ENCODE measurements at places on chromosomes 13 and 19.

- no peak for DNase-seq
Measured at GRCh38 chr19:36685835-36686234, 1.6 kb upstream of the ZNF567 start.

GRCh38 chr19:30165228-30165813, 206.9 kb upstream of the ZNF536 start:
- DNase-seq, result no peak

DNA sequence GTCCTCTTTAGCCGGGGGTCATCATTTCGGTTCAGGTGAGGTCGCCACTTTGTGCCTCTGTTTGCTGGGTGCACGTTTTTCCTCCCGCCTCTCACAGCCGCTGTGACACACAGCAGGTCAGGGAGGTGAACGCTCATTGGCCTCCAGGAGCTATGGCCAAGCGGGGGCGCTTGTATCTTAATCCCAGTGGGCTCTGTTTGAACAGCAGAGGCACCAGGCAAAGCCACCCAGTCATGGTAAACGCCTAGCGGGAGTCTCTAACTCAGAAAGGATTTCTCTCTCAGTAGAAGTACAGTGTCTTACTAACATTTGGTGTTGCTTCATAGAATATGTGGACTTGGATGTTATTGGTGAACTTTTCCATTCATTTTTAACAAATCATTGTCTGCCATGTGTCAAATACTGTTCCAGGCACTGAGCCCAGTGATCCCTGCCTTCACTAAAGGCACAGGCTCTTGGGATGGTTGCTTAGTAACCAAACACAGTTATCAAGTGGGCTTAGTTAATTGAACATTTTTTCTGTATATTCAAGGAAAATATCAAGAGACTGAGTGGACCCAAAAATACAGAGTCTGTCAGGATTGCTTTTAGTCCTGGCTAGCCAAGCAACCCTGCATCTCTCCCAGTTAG, 186.7 kb downstream of the STK24 start:
- DNase-seq, result no peak

DNA sequence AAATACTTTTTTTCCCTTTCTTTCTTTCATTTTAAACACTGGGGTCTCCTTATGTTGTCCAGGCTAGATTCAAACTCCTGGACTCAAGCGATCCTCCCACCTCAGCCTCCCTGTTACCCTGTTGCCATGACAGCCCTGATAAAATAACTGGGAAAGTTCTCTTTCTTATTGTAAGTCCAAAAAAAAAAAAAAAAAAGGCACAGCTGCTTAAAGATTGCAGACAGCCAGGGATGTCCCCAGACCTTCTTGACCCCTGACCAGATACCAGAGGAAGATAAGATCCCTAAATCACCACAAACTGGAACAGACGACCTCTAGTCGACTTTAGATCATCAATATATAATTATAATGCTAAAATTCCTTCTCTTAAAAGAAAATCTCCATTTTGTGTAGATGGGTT, 1.1 kb upstream of the MVB12A start:
- DNase-seq, result no peak

- DNase-seq, result no peak
Measured at GRCh38 chr13:112785483-112785856, 95.6 kb downstream of the ATP11A start.

- DNase-seq, result no peak
Measured at GRCh38 chr19:10660346-10660745, 6.2 kb downstream of the ILF3 start.

DNA sequence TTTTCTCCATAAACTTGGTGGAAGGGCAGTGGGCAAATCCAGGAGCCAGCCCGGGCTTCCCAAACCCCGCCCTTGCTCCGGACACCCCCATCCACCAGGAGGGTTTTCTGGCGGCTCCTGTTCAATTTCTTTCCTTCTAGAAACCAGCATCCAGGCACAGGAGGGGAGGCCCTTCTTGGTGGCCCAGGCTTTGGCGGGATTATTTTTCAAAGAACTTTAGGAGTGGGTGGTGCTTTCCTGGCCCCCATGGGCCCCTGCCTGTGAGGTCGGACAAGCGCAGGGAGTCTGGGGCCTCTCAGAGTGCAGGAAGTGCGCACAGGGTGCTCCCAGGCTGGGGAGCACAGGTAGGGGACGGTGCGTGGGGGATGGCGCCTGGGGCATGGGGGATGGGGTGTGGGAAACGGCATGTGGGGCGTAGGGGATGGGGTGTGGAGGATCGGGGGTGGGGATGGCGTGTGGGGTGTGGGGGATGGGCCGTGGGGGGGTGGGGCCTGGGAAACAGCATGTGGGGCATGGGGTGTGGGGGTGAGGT, 396 bp downstream of the F7 start:
- no peak for DNase-seq

- no peak for DNase-seq
Measured at GRCh38 chr19:29454109-29454508, 71.7 kb upstream of the VSTM2B start.

- no peak for DNase-seq
Measured at GRCh38 chr13:110880627-110881026, 34.2 kb downstream of the ANKRD10 start.

DNA sequence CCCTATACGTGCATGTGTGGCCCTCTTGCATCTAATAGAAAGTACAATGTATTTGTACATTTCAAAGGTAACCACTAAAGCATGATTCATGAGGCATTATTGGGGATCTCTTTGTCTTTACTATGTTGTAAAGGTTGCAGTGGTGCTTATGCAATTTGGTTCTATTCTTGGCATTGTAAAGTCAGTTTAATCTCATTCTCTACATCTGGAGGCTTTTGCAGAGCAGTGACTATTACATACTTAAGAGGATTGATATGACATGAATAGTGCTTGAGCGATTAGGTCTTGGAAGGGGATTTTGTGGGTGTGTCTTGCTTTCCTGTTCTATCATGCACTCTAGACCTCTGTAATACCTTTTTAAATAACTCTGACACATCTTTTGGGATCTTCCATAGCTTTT, 610.0 kb downstream of the EFNB2 start:
- no peak for DNase-seq

DNA sequence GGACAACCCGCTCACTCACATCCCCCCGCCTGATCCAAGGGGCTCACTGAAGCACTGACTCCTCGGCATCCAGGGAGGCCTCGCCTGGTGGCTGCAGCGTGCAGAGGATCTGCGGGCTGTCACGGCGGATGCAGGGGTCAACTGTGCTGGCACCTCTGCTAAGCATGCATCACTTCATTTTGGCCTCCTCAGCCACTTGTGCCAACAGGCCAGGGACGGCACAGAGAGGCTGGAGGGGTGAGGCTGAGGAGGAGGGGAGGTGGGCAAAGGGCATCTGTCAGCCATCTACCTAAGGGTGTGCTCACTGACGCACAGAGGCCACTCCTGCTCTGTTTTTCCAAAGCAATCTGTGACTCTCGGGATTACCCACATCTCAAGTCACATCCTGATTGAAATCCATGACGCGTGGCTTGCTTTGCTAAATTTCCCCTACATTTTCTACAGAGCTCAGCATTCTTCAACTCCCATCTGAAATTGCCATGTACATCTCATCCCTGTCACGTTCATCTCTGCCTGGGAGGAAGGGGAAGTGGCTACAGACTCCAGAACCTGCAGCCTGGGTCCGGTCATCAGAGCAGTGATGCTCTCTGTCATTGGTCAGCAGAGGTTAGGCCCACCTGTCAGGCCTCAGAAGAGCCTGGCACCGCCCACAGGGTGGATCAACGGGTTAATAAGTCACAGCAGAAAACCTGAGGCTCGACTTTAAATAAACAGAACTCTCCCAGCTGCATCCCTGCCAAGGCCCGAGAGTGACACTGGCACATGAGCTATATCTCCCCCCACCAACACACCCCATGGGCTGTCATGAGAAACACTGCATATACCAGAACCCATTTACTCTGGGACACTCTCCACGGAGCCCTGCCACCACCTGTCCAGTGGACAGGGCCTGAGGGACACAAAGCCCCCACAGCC, 17.6 kb downstream of the ELL start:
- DNase-seq, result no peak

DNA sequence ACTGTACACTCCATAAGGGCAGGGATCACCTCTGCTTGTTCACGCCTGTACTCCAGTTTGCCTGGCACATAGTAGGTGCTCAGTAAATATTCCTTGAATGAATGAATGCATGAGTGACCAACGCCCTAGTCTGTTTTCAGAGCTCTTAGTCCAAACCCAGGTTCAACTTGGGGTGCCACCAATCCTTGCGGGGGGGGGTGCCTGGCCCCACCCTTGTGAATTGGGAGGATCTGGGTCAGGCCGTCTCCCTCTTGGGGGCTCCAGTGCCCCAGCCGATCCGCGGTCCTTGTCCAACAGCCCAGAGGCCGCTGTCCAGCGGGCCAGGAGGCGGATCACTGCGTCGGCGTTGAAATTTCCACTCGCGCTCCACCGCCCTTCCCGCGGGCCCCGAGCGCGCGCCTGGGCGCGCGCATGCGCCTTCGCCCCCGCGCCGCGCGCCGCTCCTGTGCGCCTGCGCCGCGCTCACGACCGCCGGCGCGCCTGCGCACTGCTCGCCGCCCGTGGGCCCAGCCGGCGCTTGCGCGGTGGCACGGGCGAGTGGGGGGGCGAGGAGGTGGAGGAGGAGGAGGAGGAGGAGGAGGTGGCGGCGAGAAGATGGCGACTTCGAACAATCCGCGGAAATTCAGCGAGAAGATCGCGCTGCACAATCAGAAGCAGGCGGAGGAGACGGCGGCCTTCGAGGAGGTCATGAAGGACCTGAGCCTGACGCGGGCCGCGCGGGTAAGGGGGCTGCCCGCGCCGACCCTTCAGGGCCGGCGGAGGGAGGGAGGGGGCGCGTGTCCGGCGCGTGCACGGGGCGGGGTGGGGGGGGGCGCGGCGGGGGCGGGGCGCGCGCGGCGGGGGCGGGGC, at the start of gene CRTC1:
Gene CRTC1 (plus strand): TSS at position 572 of the 849 bp plus-strand sequence. CDS start 23 bp downstream, at position 595.
- peak; percentile 94 for DNase-seq

- DNase-seq, result no peak
Measured at GRCh38 chr19:33486936-33487811, 34.4 kb downstream of the PEPD start.

DNA sequence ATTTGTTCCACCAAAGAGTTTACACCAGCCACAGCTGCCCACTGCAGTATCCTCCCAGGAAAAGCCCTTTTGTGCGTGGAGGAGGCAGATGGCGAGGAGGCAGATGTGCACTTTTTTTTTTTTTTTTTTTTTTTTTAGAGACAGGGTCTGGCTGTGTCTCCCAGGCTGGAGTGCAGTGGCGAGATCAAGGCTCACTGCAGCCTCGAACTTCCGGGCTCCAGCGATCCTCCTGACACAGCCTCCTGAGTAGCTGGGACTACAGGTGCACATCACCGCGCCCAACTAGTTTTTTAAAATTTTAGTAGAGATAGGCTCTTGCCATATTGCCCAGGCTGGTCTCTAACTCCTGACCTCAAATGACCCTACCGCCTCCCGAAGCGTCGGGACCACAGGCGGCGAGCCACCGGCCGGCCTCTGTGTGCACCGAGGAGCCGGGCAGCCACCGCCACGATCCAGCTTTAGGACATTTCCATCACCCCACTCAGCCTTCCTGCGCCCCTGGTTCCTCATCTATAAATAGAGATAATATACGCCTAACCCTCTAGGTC, 563 bp upstream of the PDCD5 start:
- no peak for DNase-seq

DNA sequence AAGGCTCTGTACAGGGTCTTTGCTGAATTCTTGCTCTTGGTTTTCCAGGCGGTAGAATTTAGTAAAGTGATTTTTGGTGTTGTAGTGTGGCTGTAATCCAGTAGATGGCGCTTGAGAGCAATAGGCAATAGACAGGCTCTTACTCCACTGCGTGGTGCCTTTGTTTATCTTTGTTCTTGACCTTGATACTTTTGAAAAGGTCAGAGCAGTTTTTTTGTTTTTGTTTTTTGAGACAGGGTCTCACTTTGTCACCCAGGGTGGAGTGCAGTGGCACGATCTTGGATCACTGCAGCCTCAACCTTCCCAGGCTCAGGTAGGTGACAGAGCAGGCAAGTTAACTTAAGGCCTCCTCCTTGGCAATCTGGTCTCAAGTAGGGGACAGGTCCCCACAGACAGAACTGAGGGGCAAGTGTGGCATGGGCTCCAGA, 12.2 kb upstream of the LILRA5 start:
- peak; percentile 52 for DNase-seq

All from A673 (cell line).